ENCODE measurements at places on chromosomes 5 and 9.

- no peak for DNase-seq
Observed at GRCh38 chr9:5205071-5205470, 19.6 kb upstream of the INSL6 start.

- no peak for DNase-seq
Observed at GRCh38 chr9:86600291-86600690, 246.1 kb upstream of the TUT7 start.

GRCh38 chr9:135210676-135211523 lies 123.4 kb downstream of the OLFM1 start:
- DNase-seq = no peak

DNA sequence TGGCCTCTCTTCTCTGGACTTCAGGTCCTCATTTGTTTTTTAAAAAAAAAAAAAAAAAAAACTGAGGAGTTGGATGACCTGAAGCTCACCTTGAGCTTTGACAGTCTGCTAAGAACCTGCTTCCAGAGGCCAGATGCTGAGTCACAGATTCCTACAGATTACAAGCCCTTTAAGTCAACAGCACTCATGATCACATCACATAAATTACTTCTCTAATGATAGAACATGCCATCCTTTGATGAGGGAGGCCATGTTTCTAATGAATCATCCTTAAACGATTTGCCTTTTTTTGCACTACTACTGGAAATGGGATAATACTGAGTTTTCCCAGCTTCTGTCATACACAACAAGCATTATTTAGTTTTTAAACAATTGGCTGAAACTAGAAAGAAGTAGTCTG lies 34.2 kb upstream of the MYOT start:
- DNase-seq = no peak

DNA sequence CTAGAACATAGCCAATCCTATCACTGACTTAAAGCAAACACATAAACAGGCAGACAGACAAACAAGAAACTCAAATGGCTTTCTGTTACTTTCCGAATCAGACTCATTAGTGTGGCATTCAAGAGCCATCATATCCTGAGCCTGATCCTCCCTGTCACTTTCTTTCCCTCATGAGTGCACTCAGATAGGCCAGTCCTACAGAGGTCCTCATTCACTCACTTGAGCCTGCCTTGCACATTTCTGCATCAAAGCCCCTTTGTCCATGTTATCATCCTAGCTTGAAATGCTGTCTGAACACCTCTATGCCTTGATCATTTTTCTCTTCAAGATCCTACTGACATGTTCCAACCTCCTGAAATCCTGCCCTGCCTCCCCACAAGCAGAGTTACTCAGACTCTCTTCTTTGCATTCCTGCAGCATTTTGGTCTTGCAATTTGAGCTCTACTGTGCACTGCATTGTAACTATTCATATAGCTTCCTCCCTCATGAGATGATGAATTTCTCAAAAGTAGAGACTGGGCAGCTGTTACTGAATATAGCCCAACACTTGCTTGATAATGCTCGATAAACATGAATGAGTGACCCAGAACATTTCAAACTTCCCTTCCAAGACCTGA lies 126.9 kb downstream of the PALM2AKAP2 start:
- DNase-seq = no peak

DNA sequence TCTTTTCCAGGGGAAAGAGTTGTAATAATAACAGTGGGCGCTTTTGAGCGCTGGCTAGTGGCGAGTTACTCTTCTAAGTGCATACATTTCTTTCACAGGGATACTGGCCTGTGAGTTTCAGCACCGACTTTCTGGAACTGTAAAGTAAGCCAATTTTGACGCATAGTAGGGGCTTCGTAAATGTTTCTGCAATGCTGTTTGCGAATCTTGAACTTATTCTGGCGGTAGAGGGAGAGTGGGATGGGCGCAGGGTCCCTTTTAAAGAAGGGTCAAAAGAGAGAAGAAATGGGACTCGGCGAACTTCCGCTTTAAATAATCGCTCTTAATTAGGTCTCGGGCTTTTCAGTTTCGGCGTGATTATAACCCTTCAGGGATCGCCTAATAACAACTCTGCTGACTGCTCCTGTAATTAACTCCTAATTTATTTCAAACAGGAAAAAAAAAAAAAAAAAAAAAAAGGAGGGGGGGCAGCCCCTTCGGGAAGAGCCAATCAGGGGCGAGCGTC lies 351 bp upstream of the MSX2 start:
- no peak for DNase-seq

- no peak for DNase-seq
Observed at GRCh38 chr9:83106263-83106662, 43.3 kb upstream of the RASEF start.
